ENCODE measurements at places on chromosomes 2 and 18.

DNA sequence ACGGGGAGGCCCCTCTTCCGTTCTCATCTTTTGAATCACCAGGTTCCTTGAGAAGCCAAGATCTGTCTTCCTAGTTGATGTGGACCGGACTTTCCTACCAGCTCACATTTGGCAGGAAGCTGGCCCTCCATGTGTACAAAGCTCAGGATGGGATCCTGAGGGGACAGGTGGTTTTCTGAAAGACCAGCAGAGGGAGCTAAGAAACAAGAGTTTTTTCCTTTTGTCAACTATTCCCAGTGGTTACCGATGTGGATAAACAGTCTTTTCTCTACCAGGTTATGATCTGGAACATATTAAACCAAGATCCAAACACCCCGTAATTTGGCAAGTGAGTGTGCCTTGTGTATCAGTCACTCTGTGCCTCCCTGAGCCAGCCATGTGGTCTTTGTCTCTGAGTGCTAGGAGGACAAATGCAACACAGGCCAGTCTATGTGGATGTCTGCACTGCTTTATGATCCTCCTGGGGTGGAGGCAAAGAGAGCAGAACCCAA, 25.1 kb upstream of the ARHGAP25 start:
- DNase-seq: no peak

DNA sequence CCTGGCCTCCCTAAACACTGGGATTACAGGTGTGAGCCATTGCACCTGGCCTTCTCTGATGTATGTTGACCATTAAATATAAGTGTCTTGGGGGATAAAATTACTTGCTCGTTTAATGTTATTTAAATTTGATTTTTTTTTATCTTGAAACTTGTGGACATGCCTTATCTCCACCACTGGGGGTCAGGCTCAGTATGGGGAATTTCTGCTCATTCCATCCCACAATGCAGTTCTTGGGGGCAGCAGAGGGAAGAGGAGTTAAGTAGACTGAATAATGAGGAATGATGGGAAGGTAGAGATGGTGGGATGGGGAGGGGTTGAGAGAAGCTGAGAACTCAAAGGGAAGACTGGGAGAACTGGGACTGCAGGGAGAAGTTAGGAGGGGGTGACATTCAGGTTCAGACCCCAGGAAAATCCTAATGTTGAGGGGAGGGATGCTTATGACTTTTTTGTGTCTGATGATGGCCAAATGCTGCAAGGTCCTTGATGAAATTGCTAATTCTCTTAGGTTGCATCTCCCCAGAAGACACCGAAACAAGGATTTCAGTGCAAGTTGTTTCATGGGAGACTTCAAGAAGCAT, 174.2 kb downstream of the MIB1 start:
- DNase-seq: no peak

- no peak for DNase-seq
These were observed 54.6 kb upstream of the SPTBN1 start for GRCh38 chr2:54401554-54401953.

DNA sequence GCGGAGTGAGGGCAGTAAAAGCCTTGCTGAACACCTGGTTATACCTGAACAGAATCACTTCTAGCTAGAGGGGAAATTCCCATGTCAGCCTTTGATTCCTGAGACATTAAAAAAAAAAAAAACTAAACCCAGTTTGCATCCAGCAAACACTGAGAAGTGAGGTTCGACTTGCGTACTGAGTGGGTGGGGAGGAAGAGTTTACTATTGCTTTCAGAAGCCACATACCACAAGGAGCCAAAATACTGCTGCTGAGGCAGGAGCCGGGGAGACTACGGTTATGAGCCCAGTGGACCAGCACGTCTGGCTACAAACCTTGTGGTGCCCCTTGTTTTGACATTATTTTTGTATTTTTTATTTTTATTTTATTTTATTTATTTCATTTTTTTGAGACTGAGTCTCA, 2.7 kb downstream of the COLEC11 start:
- no peak for DNase-seq

DNA sequence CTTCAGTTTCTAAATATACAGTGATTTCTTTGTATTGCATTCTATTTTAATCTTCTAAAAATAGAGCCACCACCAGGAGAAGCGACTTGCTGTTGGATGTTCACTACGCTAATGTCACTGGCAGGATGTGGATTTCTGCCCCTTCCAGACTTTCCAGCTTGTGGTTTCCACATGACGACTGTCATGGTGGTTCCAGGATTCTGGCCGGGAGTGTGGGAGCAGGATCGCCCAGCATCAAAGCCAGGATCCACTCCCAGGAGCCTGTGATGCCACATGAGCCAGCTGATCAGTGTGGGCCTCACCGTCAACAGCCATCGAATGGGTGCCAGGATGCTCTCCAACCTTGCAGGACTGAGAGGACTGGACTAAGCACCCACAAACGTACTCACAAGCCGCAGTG, 148.8 kb downstream of the HDAC4 start:
- no peak for DNase-seq

- no peak for DNase-seq
These were observed 4.9 kb downstream of the ALPK2 start for GRCh38 chr18:58624011-58624410.

DNA sequence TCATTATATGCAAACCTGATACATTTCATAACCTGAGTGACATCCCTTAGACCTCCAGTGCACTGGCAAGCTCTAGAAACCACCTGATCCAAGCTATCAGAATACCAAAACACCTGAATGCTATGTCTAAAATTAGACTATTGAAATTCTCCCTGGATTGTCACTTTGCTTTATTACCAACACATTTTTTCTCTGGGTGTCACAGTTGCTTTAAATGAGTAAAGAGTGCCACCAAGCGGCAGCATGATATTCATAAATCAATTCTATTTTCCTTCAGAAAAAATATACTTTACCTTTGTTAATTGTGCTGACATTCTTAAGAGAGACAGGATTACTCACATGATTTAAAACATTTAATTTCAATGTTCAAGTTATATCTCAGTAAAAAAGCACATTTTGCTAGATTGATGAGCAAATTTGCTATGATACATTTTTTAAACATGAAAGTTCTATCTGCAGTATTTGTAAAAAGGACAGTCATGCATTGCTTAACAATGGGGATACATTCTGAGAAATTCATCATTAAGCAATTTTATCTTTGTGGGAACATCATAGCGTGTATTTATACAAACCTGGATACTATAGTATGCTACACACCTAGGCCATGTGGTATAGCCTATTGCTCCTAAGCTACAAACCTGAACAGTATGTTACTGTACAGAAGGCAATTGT, 338.4 kb upstream of the SLC39A10 start:
- no peak for DNase-seq

GRCh38 chr18:26696308-26696707, 148.0 kb upstream of the KCTD1 start:
- no peak for DNase-seq

DNA sequence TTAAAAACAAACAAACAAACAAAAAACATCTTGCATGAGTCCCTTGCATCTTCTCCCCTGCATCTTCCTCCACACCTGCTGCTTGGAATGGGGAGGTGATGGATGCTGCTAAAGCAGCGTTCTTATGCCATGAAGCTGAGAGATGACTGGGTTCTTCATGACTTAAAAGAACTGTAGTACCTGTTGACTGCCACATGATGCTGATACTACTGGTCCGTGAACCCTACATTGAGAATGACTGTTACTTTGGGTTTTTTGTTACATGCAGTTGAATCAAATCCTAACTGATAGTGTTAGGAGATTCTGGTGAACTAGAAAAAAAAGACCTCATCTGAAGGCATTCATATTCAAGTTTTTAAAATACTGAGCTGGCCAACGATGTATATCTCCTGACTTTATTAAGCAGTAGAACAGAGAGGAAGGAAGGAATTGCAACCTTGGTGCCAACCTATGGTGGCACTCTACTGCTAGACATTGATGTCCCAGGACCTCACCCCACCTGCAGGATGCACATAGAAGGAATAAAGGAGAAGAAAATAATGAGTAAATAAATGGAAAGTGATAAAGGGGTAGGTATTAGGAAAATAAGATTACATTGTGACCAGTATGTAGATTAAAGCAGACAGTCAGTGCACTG, 63.2 kb upstream of the SPAG16 start:
- DNase-seq: no peak

GRCh38 chr2:136112317-136113208, 5.4 kb downstream of the CXCR4 start:
- DNase-seq: no peak

DNA sequence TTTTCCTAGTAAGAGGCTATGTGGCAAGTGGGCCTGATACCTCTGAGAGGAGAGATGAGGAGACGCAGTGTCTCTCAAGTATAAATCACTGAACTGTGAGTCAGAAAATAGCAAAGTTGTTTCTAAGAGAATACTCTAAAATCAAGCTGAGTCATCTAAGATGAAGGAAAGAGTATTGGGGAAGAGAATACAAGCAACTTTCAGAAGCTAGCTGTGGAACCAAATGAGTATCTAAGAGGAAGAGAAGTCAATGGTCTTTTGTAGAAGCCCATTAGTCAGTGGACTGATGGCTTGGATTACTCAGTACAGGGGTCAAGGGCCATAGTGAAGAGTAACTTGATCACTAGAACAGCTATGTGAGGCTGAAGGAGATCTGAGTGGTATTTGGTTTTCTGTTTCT, 2.7 kb upstream of the DCC start:
- DNase-seq: no peak

DNA sequence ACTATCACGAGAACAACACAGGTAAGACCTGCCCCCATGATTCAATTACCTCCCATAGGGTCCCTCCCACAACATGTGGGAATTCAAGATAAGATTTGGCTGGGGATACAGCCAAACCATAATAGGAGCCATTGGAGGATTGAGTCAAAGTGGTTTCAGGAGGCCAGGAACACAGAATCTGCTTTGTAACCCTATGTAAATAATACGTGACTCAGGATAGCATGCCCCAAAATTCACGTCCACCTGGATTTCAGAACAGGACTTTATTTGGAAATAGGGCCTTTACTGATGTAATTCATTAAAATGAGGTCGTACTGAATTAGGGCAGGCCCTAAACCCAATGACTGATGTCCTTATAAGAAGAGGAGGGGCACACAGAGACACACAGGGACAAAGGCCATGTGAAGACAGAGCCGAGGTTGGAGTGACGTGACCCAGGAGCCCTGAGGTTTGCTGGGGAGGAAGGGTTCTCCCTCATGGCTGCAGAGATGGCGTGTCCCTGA, 16.0 kb upstream of the CNDP2 start:
- no peak for DNase-seq

GRCh38 chr2:174546519-174547506, 50.8 kb downstream of the WIPF1 start:
- DNase-seq: no peak
